Myometrial cell (primary cell): ENCODE measurements at places on chromosomes 7 and 10. TPM values are rescaled to one million over a fixed set of nuclear protein-coding genes. Genes with fewer than 3 reads are reported as not detected.

Gene SLC18A3
- not detected in 2 replicates for total RNA-seq

Gene GPR141
- total RNA-seq, result not detected in 2 replicates

Gene EFCAB10
- not detected in 2 replicates for total RNA-seq

Gene TSPAN15
- 11.0 and 14.0 TPM in 2 replicates for total RNA-seq

Gene SH2D4B
- total RNA-seq, result not detected in 2 replicates

Gene TNPO3
- total RNA-seq, result 45.6 and 47.7 TPM in 2 replicates

Gene ITPRID1
- not detected in 2 replicates for total RNA-seq

Gene IFIT1B
- not detected in 2 replicates for total RNA-seq

Gene PPP1R3A
- not detected in 2 replicates for total RNA-seq

Gene COL13A1
- 21.3 and 23.1 TPM in 2 replicates for total RNA-seq

Gene UFSP1
- total RNA-seq, result 11.2 and 14.7 TPM in 2 replicates

Gene MOGAT3
- total RNA-seq, result not detected in 2 replicates

Gene ZCCHC24
- total RNA-seq, result 29.7 and 33.3 TPM in 2 replicates

Gene ANKRD61
- not detected in 2 replicates for total RNA-seq

Gene TMEM140
- total RNA-seq, result 6.9 and 9.2 TPM in 2 replicates

Gene ASL
- total RNA-seq, result 58.5 and 66.6 TPM in 2 replicates

Gene OR2A42
- not detected in 2 replicates for total RNA-seq

Gene ITIH2
- total RNA-seq, result not detected in 2 replicates

Gene TPST1
- 50.2 and 61.4 TPM in 2 replicates for total RNA-seq
